ENCODE measurements at places on chromosomes 16 and 17.

DNA sequence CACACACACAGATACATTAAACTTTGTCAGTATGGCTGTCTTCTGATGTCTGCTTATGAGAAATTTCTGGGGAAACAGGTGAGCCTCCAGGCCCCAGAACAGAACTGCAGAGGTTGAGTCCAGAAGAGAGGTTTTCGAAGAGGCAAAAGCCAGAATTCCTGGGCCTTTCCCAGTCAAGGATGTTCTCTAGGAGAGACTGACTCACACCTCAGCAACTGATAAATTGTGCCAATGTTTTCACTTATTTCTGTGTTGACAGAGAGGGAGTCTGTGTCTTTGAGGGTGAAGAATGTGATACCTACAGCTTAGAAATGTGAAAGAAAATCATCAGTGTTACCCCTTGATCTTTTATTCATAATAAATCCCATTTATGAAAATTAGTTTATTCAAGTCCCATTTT, 30.3 kb downstream of the LDHD start:
- no peak for DNase-seq

- peak; percentile 70 for DNase-seq
Observed at GRCh38 chr17:5587438-5588032, 3.2 kb upstream of the NLRP1 start.

DNA sequence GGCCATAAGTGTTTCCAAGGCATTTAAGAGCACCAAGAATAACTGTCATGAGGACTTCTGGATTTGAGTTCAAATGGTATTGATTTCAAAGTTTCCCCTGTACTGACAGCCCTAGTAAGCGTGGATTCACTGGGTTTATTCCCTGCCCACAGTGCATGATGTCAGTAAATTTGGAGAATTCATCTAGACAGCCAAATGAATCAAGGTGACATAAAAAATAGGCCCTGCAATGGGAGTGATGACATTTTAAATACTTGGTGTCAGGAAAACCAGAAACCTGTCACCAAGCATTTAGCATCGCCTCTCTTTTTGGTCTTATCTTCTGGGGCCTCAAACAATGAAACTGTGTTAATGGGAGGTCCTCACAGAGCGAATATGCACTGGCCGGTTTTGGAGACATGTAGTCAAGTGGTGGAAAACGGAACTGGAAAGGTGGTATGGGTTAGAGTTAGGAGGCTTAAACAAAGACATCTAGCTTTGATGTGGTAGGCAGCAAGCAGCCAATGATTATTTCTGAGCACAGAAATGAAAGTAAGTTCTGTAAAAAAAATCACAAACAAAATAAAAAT, 29.1 kb downstream of the COG4 start:
- no peak for DNase-seq

DNA sequence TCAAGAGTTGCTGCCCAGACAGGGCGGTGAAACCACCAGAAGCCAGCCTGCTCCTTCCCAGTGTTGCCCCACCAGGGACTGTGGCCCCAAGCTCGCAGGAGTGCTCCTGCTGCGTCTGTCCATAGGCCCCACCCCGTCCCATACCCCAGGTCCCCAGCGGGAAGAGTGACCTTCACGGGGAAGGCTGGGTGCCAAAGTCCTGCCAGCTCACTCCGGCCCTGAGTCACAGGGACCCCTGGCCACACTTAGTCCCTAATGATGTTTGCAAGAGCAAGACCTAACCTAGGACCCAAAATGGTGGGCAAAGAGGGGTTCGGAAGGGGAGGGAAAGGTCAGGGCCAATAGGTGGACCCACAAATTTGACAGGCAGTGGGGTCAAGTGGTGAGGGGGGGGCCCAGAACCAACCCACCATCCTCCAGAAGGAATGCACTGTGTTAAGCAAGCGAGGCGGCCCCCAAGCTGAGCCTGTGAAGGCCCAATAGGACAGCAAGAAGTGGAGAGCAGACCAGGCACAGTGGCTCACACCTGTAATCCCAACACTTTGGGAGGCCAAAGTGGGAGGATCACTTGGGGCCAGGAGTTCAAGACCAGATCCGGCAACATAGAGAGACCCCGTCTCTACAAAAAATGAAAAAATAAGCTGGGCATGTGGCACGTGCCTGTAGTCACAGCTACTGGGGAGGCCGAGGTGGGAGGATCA, 3.3 kb downstream of the DOK4 start:
- DNase-seq, result no peak

DNA sequence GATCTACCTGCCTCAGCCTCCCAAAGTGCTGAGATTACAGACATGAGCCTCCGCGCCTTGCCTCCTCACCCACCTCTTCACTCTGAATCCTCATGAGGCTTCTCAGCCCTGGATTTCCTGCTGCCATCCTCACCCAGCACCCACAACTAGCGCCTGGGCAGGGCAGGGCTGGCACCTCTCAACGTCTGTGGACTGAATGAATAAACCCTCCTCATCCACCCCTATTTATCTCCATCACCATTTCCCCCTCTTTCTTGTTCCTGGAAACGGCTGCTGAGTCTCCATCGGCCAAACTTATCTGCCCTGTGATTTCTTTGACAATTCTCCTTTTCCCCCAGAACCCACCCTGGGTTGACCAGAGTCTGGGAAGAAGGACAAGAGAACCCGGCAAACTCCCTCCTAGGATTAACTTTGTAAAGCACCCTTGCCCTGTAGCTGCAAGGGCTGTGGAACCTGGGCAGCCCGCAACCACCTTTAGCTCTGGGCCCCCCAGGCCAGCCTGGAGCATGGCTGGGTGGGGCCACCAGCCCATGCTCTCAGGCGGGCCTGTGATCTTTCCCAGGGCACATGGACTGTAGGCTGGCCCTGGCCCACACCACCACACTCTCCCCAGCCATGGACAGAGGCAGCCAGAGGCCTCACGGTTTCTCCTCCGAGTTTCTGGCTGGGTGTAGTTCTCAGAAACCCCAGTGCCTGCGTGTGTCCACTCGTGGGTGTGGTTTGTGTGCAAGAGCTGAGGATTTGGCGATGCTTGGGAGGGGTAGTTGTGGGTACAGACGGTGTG, 2.4 kb downstream of the SPN start:
- no peak for DNase-seq

DNA sequence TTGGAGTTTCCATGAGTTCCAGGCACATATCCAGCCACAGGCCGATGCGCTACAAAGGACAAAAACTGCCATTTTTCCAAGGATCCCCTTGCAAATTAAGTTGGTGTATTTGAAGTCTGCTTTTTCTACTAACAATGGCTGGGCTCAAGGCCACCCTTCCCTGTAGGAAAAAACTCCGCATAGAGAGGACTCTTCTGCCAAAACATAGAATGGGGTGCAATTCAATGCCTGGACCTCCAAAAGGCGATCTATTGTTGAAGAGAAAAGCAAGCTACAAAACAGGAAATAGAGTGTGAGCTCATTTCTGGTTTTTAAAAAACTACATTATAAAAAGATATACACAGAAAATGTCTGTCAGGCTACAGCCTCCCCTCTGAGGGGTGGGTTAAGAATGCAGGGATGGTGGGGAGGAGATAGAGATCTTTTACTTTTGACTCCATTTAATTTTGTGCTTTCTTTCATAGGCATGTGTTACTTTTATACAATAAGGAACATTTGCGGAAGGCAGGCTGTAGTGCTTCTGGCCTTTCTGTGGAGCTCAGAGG, 22.9 kb upstream of the PRSS54 start:
- DNase-seq, result no peak

DNA sequence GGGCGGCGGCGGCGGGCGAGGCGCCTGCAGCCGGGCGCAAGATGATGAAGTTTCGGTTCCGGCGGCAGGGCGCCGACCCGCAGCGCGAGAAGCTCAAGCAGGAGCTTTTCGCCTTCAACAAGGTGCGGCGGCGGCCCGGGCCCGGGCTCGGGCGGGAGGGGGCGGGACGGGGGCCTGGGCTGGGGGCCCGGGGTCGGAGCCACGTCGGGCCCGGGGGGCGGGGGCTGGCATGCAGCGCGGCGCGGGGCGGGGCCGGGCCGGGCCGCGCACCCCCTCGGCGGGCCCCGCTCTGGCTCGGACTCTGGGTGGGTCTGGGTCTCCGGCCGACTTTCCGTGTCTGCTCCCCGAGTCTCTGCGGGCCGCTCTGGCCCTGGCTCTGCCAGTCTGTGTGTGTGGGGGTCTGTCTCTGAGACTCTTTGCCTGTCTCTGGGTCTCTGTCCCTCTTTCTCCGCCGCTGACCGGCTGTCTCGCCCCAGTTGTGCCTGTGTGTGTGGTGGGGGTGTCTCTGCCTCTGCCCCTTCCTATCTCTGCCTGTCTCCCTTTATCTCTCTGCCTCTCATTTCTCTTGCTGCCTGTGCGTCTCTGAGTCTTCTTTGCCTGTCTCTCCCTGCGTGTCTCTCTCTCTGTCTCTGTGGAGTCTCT, 328 bp downstream of the LLGL1 start:
- no peak for DNase-seq

GRCh38 chr17:2703606-2704005, 8.0 kb downstream of the CLUH start:
- no peak for DNase-seq

- DNase-seq, result no peak
Observed at GRCh38 chr16:57527027-57527426, 9.3 kb downstream of the CCDC102A start.

- DNase-seq, result no peak
Observed at GRCh38 chr16:68972720-68973119, 129.4 kb downstream of the TANGO6 start.

GRCh38 chr17:41806685-41807445, 4.9 kb downstream of the P3H4 start:
- no peak for DNase-seq

DNA sequence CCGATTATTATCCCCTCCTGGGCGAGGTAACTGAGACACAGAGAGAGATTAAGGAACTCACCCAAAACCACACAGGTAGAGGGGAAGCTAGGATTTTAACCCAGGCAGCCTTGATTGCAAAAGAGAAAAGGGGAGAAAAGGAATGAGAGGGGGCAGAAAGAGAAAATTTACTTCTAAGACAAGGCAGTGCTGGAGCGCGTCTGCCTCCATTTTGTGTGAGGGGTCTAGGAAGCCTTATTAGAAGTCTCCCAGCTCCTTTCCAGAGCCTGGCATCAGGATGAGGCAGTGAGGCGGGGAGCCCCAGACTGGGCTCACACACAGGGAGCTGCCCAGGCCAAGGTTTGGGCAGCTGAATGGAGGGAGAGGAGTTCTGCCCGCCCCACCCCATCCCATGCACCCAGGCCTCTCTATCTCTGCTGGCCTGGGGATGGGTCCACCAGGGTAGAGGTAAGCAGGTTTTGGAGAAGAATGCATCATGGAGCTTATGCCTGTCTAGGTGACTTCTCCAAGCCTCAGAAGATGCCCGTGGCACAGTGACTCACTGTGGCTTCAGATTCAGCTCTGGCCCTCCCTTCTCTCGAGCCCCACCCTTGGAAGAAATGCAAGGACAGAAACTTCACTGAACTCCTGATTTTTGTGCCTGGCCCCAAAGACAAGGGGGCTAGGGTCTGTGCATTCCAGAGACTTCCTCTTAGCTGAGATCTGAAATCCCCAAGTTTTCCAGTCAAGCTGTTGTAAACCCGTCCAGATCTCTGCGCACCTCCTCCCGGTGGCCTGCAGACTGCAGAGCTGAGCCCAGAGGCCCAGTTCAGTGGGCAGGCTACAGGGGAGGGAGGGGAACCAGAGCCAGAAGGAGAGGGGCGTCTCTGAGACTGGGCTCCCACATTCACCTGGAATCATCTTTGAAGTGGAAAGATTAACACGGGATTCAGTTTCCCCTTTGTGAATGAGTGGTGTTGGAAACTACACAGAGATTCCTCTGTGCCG, 95.1 kb upstream of the CDH5 start:
- no peak for DNase-seq

GRCh38 chr17:9173386-9173983, 152.2 kb downstream of the NTN1 start:
- DNase-seq, result no peak

DNA sequence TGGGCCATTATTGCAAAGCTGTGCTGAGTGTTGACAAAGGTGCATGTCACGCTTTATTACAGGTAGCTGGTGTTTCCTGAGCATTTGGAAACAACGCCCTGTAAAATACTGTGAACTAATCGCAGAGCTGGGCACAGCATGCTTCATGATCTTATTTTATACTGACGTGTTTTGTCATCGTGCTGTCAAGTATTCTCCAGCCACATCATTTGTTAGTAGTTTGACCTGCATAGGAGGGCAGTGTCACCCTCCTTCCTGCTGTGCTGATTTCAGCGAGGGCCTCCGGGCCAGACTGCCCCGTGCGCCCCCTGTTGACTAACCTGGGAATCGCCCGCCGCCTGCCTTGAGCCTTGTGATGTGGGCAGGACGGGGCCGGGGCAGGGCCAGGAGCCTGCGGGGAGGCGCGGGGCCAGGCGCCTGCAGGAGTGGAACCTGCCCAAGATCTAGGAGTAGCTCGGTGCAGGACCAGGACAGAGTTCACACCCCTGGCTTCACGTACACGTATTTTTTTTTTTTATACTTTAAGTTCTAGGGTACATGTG, 820.7 kb downstream of the KCNJ18 start:
- no peak for DNase-seq

GRCh38 chr17:47987240-47987835, 16.4 kb downstream of the CDK5RAP3 start:
- DNase-seq, result no peak

DNA sequence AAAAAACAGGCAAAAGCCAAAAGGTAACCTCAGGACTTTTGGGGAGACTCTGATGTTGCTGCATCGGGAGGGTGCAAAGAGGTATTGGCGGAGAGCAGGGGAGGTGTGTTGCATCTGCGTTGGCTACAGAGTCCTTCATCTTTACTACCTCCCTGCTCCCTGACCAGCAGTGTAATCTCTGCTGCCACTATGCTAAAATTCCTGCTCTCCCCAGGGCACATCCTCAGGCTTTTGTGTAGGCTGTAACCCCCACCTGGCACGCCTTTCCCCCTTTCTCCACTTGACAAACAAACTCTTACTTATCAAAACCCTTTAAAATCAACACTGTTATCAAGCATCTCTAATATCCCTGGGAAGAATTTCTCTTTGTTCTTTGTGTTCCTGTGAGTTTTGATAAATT, 435.3 kb downstream of the HAPSTR1 start:
- DNase-seq, result no peak

DNA sequence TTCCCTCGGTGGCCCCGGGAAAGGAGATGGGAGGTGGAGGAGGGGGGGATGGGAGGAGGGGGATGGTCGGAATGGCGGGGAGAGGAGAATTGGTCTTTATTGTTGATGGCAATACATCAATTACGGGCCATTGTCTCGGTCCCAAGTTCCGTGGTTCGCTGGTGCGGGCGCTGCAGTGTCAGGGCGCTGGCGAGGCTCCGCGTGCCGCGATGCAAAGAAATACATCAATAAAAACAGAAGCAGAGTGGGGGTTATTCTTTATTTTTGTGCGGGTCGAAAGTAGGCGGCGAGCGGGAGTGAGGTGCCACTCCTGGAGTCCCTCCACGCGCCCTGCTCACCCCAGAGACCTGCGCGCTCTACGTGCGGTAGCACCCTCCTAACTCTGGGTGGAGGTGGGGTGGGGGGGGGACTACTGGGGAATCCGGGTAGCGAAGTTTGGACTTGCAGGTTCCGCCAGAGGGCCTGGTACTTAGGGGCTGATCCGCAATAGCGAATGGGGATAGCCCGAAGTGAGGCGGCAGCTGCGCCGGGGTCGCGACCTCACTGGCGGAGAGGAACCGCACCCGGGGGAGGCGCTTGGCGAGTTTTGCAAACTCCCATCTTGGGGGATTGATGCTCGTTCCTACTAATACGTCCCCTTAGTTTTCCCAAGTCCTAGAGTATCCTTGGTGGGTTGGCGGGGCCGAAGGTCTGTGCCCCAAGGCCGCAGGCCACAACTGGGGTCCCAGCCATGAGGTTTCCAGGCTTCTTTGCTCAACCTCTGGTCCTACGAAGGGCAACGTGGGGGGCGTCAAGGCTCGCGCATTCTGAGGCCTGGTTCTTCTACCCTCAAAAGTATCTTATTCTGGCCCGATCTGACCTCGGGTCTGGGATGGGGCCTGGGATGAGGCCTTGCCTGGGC, 3.5 kb upstream of the SALL1 start:
- DNase-seq, result peak; percentile 40

GRCh38 chr17:75633486-75634375, 497 bp downstream of the SMIM5 start:
- DNase-seq, result peak; percentile 82

All from putamen (tissue), 1 donor.